Mammary epithelial cell (primary cell): ENCODE measurements at places on chromosomes 16 and 17. TPM values are rescaled to one million over a fixed set of nuclear protein-coding genes. Genes with fewer than 3 reads are reported as not detected.

DNA sequence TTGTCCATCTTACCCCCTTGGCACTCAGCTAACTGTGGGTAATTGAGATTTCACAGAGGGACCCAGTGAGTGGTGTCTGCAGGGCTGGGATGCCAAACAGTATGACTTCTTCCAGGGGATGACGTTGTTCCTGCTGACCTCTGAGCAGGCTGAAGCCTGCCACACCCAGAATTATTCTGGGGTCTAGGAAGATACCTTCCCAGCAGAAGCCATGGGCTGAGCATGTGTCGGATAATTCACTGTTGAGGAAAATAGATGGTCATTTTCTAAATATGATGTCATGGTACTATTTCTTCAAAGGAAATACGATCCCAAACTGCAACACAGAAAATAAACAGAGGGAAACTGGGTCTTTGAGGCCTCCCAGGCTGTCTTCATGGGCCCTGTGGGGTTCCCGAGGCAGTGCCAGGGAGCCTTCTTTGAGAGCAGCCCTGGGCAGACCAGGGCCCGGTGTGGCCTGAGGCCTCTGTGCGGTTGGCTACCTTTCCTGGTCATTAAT is 17.4 kb downstream of the WNT9B start:
- DNase-seq: no peak

GRCh38 chr17:30225919-30226553 is 9.5 kb downstream of the SLC6A4 start:
- DNase-seq: no peak

EPOP gene
- total RNA-seq: 3.2 TPM

- DNase-seq: no peak
These were observed 56.5 kb downstream of the RNF213 start for GRCh38 chr17:80316927-80317705.

OMG gene
- under 0.01 TPM for total RNA-seq

DNA sequence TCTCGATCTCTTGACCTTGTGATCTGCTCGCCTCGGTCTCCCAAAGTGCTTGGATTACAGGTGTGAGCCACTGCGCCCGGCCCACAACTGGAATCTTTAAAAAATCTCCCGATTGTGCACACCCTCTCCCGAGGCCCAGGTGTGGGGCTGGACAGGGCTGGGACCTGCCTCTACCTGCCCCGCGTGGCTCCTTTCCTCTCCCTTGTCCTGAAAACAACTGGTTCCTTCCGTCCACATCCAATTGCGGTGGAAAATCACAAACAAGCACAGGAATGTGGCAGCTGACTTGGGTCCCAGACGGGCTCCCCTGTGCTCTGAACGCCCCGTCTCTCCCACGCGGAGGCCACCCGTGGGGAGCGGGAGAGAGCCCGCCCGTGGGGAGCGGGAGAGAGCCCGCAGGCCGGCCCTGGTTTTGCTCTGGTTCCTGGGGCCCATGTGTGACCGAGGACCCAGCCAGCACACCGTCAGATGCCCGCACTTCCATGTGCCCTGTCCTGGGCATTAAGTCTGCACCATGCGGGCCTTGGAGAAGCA is 3.0 kb upstream of the TMEM204 start:
- DNase-seq: peak; percentile 13

KRTAP1-1 gene
- not detected for total RNA-seq

- no peak for DNase-seq
These were observed 20.5 kb downstream of the EFTUD2 start for GRCh38 chr17:44878627-44879221.

ST6GALNAC1 gene
- not detected in 2 replicates for total RNA-seq

- no peak for DNase-seq
These were observed 110.0 kb upstream of the PSMD7 start for GRCh38 chr16:74186561-74186971.

DNA sequence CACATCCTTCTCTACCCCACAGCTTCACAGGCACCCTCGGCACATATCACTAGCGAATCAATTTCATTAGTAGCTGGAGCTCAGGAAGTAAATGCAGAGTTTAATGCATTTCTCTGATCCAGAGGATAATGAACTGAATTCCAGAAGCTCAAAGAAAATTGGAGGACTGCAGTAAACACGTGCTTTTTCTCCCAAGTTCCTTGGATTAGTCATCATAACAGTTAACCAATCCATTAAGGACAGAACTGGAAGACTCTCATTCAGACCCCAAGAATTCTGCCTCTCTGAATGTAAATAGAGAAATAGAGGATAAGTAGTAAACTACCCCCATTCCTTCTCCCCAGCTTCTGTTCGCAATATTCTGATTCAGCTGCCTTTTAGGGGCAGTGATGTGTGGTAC is 40.7 kb downstream of the DUSP14 start:
- DNase-seq: no peak

DPEP1 gene
- total RNA-seq: not detected

- DNase-seq: no peak
These were observed 64.4 kb downstream of the CRISPLD2 start for GRCh38 chr16:84884246-84884595.

NUPR1 gene
- total RNA-seq: 55.0 TPM

DNA sequence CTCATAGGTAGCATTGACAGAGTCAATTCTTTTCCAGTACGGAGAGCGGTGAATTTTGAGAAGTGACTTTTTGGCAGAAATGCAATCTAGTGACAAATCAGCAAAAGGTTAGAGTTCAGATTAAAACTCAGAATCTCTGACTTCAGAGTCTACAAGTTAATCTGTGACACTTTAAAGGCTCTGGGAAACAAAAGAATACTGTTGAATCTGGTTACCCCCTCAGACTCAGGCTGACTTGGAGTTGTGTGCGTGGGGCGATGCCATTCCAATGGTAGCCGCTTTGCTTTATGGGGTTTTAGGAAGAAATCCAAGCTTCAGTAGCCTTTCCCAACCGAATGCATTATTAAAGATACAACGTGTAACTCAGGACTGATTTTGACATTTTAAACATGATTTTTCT is 118.2 kb downstream of the CDH13 start:
- DNase-seq: no peak

PRR15L gene
- total RNA-seq: 0.33 TPM in 1 of 2 replicates, not detected in the other

GRCh38 chr16:56090076-56090475 is 101.2 kb upstream of the GNAO1 start:
- no peak for DNase-seq
